Suppressor macrophage (primary cell): ENCODE measurements at places on chromosomes 5 and 9.

DNA sequence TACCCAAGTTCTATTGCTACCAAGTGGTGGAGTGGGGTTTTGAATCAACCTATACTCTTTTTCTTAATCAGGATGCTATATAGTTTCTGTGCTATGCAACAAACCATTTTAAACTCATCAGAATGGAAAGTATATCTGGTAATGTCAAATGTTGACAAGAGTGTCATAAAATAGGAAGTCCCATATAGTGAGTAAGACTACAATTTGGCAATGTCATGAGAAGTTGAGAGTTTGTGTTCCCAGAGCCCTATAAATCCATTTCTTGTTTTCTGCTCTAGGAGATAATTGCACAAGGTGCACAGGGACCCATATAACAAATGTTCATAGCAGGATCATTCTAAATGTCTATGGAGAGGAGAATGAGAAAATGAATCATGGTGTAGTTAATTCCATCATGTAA is 109.8 kb upstream of the TXNDC8 start:
- DNase-seq: peak; percentile 18

DNA sequence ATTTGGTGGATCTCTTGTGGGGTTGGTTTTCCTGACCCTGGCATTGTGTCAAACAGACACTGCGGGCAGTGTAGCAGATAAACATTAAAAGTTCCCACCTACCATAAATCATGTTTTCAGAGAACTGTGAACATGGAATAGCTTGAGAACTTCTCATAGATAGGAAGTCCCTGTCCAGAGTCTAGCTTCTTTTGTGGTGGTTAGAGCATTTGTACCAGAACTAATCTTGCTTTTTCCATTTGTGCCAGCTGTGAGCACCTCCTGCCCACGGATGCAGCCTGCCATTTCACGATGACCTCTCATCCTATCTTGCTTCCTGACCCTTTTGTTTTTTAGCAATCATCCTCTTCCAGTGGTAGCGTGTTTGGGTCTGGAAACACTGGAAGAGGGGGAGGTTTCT is 61.4 kb downstream of the FAM78A start:
- DNase-seq: no peak

DNA sequence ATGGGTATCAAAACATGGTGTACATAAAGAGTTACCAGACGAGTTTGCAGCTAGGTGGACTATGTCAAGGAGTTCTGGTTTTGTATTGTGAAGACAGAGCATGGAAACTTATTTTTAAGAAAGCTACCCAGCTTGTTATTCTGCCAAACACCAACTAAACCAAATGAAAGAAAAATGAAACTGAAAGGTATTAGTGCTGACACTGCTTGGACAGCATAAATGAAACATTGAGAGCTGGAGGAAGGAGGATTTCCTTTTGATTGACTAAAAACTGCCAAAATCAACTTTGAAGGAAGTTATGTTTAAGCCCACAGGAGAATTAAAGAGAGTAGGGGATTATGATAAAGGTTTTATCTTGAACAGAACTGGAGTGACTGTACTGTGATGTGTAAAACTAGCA is 766.2 kb downstream of the PTPRD start:
- DNase-seq: no peak

DNA sequence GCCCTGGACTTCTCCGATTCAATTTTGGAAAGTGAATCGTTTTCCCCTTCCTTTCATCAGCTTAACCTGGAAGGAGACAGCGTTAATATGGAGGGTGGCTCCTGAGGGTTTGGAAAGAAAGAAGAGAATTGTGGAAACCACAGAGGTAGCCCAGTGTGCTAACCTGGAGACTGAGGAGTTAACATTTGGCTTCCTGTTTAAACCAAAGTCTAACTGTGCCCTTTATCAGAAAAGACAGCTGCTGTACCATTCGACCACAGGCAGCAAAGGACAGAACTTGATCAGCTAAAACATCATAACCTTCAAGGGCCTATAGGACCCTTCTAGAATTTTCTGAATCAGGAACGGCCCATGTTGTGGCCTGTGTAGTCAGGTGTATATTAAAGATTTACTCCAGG is 735 bp downstream of the IDNK start:
- DNase-seq: peak; percentile 8

DNA sequence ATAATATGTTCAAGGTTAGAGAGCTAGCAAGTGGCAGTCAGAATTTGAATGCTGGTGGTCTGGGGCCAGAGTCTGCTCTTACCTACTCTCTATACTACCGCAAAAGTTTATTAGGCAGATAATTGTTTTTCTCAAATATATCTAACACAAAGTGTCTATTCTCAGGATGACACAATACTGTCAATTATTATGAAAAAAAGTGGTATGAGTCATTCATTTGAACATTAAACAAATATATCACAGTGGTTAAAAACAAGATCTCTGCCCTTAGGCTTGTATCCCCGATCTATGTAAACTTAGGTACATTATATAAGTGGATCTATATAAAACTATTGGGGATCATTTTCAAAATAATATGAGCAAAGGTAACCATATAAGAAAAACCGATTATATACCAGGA is 354.9 kb downstream of the CETN3 start:
- no peak for DNase-seq

GRCh38 chr5:95861864-95862561 is 39.5 kb upstream of the GLRX start:
- DNase-seq: peak; percentile 47

DNA sequence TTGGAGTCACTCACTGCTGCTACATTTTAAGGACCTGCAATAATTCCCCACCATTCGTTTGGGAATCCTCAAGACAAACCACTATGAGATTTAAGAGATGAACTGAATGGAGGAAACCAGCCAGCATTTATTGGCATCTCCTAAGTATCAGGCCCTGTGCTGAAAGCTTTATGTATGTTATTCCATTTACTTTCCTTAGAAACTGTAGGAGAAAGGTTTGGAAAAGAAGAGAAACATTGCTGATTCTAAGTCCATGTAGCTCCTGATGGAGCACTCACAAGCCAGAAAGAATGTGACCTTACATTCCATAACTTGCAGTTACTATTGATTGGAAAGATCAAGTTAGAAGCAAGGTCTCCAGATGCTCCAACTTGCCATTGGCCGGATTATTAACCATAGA is 267.4 kb downstream of the GAS1 start:
- no peak for DNase-seq

GRCh38 chr5:100864931-100865330 is 38.2 kb downstream of the ST8SIA4 start:
- DNase-seq: no peak

DNA sequence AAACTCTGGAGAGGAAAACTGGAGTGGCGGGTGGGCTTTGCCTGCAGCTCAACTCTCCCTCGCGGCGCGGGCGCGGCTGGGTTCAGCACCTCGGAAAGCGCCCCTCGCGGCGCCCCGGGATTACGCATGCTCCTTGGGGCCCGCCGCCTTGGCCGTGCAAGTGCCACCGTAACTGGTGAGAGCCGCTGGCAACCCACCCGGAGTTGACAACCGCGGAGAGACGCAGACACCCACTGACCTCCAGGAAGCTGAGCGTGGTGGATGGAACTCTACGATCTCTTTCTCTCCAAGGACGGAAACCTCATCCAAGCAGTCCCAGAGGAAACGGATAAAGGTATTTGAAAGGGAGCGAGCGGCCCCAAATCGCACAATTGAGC is 194 bp upstream of the RXFP3 start:
- peak; percentile 4 for DNase-seq

DNA sequence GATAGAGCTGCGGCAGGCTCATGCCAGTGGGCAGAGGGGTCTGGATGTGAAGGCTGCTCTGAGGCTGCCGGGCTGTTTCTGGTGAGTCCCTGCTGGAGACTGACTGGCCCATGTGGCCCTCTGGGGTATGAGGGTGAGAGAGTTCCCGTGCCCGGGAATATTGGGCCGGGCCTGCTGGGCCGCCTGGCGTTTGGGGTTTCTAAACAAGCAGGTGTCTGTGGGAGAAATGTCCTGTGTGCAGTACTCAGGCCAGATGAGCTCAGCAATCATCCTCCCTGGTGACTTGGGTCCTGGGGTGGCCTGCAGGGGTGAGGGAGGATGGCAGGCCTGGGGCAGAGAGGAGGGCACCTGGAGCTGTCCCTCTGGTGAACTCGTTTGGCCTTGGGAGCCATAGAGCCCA is 74.9 kb downstream of the MACROH2A1 start:
- DNase-seq: no peak

DNA sequence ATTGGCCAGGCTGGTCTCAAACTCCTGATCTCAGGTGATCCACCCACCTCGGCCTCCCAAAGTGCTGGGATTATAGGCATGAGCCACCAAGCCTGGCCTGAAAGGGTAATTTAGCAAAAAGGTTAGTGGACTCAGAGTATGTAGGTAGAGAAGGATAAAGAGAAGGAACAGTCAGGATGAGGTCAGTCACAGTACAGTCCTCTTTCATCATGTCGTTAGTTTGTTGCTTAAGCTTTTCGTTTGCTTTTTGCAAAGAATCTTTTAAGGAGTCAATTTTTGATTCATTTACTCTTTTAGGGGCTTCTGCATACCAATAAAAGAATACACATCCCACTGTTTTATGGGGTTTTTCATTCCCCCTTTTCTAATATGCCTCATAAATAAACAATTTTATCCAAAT is 17.8 kb upstream of the GBGT1 start:
- DNase-seq: no peak

- DNase-seq: no peak
These were observed 50.3 kb downstream of the HINT1 start for GRCh38 chr5:131114754-131115153.

DNA sequence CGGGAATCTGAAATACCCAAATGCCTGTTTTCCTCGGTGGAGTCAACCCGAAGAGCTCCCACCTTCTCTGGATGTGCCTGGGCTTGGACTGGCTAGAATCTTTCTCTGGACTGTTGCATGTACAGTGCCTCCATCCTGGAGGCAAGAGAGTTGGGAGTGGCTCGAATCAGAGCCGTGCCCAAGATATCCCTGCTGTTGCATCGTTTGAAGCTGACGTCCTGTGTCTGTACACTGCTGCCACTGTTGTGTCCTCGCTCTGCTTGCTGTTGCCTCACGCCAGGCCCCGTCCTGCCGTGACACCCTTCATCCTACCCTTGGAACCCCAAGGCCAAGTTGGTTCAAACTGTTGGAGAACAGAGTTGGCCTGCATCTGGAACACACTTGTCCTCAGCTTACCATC is 35.4 kb downstream of the FAXDC2 start:
- DNase-seq: no peak

GRCh38 chr5:159051421-159052282 is 48.1 kb downstream of the EBF1 start:
- peak; percentile 42 for DNase-seq

- no peak for DNase-seq
These were observed 384.5 kb upstream of the CDH6 start for GRCh38 chr5:30808996-30809395.

DNA sequence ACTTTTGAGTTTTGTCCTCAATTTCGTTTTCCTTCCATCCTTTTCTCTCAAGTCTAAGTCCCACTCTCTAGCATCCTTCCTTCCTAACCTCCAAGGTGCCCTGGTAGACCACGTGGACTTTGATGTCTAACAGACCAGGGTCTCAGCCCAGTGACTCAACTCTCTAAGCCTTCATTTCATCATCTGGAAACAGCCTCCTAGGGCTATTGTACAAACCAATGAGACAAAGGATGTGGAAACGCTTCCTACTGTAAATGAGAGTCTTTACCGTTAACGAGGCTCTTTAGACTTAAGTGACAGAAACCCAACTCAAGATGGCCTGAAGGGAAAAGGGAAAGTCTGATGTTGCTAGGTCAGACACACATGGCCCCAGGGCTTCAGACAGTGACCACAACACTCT is 49.2 kb upstream of the CPLX2 start:
- no peak for DNase-seq

- no peak for DNase-seq
These were observed 39.1 kb upstream of the CTNNAL1 start for GRCh38 chr9:109052416-109052815.

GRCh38 chr5:127725673-127726072 is 22.5 kb downstream of the CCDC192 start:
- no peak for DNase-seq

DNA sequence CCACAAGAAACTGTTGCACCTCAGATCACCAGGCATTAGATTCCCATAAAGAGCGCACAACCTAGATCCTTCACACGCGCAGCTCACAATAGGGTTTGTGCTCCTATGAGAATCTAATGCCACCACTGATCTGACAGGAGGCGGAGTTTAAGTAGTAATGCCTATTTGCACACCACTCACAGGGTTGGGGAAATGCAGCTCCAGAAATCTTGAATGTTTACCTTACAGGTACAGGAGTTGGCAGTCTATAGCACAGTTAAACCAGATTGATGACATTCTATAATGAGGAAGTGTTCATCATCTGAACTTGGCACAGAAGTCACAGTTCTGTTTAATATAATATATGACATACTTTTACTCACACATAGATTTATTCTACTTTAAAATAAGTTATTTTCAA is 732.2 kb upstream of the ZNF608 start:
- DNase-seq: no peak

DNA sequence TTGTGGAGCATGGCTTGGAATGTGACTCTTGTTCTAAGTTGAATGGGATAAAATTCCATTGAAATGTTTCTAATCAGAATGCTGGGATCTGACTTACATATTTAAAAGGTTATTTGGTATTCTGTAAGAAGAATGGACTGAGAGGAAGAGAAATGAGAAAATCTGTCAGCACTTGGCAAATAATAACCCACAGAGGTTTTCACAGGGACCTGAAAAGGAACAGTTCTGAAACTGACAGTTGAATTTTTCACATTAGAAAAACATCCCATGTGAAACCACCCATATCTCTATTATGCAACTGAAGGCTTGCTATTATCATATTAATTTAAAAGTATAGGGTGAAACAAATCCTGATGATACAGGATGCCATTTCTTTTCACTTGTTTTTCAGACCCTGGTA is 302.7 kb downstream of the EPB41L4A start:
- DNase-seq: no peak

- DNase-seq: no peak
These were observed 55.2 kb downstream of the DROSHA start for GRCh38 chr5:31476738-31477141.

DNA sequence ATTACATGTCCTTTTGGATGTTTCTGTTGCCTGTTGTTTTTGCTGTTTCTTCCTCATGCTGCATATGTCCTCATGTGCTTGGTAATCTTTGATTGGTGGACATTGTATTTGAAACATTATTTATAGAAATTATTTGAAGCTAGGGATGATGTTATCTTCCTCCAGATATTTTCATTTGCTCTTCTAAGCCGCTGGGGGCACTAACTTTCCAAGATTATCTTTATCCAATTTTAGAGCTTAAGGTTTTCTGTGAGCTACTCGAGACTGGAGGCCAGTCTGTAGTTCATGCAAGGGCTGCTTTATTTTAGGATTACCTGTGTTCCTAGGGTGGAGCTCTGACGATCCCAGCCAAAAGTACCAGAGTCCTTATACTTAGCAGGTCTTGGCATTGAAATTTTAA is 40.9 kb downstream of the STX17 start:
- DNase-seq: no peak

- DNase-seq: no peak
These were observed 108.6 kb downstream of the KLHL3 start for GRCh38 chr5:137627293-137627692.
